Muscle of leg (tissue), 16 donors: ENCODE measurements at places on chromosomes 2 and 18.

DNA sequence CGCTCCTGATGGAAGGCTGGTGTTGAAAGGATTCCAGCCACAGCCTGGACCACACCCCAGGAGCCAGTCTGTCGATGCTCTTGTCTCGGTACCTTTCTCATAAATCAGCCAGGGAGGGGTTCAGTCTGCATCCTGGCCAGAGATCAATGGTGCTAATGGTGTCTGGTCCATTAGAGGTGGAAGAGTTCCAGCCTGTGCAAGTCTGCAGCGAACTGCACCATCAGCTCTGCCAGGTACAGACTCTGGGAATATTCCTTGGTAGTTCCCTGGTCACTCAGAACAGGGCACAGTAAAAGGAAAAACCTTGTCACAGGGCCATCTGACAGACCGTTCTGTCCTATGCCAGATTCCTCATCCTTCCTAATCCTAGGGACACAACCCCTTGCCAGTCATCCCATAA, 164.3 kb downstream of the MTCL1 start:
- no peaks in the 10 kb centered on the region for H3K4me1 ChIP-seq
- no peak overlapping the region for H3K27ac ChIP-seq
- no peak for DNase-seq
- H3K27me3 ChIP-seq: peaks cover 1% of the 10 kb centered on the region

DNA sequence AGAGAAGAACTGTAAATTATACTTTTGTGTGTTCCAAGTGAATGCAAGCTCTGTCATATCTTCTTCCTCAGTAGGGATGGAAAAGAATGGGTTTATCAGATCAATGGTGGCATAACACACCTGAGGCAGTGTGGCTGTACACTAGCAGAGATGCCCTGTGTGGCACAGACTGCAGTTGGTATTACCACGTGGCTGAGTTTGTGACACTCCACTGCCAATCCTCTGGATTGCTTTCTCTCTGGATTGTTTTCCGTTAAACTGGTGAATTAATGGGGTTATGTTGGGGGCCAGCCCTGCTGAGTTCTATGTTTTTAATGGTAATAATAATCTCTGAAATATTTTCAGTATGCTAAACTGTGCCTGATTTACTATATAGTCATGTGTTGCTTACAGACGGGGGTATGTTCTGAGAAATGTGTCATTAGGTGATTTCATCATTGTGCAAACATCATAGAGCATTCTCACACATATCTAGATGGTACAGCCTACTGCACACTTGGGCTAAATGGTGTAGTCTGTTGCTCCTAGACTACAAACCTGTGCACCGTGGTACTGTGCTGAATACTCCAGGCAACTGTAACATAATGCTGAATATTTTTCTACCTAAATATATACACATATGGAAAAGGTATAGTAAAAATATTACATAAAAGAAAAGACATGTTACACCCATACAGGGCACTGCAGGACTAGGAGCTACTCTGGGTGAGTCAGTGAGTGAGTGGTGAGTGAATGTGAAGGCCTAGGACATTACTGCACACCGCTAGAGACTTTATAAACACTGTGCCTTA, 84.7 kb upstream of the ST6GAL2 start:
- H3K4me3 ChIP-seq: no peak overlapping the region
- DNase-seq: no peak
- H3K27ac ChIP-seq: no peak overlapping the region
- H3K4me1 ChIP-seq: no peaks in the 10 kb centered on the region
- H3K36me3 ChIP-seq: no peaks in the 10 kb centered on the region

GRCh38 chr2:118823633-118824032, 23.8 kb downstream of the EN1 start:
- no peaks in the 10 kb centered on the region for H3K36me3 ChIP-seq
- H3K27me3 ChIP-seq: peaks cover 7% of the 10 kb centered on the region
- DNase-seq: peak; percentile 44
- H3K4me1 ChIP-seq: peaks cover 6% of the 10 kb centered on the region
- H3K27ac ChIP-seq: no peak overlapping the region
- no peak overlapping the region for H3K4me3 ChIP-seq

DNA sequence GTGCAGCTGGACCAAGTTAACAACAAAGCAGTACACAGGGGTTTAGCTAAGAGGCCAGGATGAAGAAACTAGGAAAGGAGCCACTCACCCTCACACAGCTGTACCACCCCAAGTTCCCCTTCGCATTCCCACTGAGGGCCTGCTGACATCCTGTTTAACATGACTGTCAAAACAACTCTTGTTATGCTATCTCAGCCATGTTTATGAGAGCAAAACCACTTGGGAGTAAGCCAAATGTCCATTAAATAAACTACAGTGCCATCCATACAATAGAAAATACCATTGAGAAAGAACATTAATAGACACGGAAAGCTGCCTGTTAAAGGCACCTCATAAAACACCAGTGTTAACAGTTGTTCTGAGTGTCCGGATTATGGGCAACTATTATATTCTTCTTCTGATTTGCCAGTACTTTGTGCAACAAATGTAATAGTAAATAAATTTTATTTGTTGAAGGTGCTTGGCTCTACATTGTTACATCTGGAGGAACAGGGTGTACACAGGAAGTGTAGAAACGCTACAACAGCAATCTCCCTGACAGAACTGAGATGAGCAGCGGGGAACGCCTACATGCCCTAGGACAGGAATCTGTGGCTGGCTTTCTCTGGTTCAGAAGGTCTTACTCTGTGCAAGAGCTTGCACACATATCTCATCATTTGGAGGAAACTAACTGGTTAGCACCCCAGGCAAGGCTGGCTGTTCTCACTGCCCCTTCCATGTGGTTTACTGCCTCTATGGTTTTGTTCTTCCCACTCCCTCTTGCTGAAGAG, 85.6 kb downstream of the EHD3 start:
- H3K27ac ChIP-seq: peak overlapping the region; percentile 3
- H3K27me3 ChIP-seq: no peaks in the 10 kb centered on the region
- H3K4me3 ChIP-seq: no peak overlapping the region
- DNase-seq: peak; percentile 61
- H3K36me3 ChIP-seq: no peaks in the 10 kb centered on the region

- H3K4me3 ChIP-seq: no peak overlapping the region
- H3K27me3 ChIP-seq: no peaks in the 10 kb centered on the region
- H3K27ac ChIP-seq: no peak overlapping the region
These were observed 91.9 kb downstream of the PPP1R1C start for GRCh38 chr2:182077448-182078142.

DNA sequence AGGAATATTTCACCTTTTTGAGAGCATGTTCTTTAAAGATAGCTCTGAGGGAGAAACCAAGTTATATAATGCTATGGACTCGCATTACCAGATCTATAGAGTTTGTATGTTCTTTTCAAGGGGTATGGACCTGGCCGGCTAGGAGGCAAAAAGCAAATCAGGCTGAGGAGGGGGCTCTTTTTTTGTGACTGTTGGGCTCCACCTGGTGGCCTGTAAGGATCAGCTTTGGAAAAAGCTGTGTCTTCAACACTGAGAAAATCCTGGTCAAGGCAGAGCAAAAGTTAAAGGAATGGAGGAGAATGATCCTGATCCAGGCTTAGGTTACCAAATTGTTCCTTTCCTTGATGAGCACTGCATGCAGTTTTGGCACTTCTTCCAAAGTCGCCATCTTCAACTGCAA, 180.5 kb downstream of the DIS3L2 start:
- H3K27ac ChIP-seq: no peak overlapping the region
- no peaks in the 10 kb centered on the region for H3K4me1 ChIP-seq
- no peaks in the 10 kb centered on the region for H3K36me3 ChIP-seq
- peak; percentile 68 for DNase-seq
- no peaks in the 10 kb centered on the region for H3K27me3 ChIP-seq

GRCh38 chr18:658001-658946, 821 bp downstream of the TYMS start:
- H3K4me1 ChIP-seq: peaks cover 3% of the 10 kb centered on the region
- peak overlapping the region; percentile 53 for H3K27ac ChIP-seq
- H3K36me3 ChIP-seq: peaks cover 14% of the 10 kb centered on the region
- peak overlapping the region; percentile 75 for H3K4me3 ChIP-seq
- no peaks in the 10 kb centered on the region for H3K27me3 ChIP-seq

GRCh38 chr2:64469261-64469660, 15.3 kb downstream of the LGALSL start:
- H3K4me3 ChIP-seq: no peak overlapping the region
- H3K27me3 ChIP-seq: no peaks in the 10 kb centered on the region
- H3K4me1 ChIP-seq: peaks cover 2% of the 10 kb centered on the region
- DNase-seq: no peak

DNA sequence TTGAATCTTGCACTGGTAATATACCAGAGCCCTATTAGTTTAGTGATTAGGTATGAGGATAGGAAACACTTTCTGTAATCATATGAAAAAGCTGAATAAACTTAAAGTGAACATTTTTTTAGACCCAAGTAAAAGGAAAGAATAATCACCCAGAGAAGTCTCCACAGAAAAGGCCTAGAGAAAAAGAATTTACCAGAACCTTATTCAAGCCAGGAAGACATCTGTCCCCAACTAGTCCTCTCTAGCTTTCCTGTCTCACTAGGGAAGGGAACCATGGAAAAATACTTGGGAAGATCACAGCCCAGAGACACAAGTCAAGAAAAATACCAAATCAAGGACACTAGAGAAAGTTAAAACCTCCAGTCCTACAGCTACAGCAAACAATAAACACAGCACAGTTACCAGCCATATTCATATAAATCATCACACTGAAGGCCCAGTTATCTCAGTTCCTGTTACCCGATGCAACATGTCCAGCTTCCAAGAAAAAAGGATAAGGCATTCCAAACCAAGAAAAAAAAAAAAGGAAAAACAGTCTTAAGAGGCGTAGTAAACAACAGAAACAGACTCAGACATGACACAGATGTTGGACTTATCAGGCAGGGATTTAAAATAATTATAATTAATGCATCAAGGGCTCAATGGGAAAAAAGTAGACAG, 461.5 kb downstream of the IRS1 start:
- no peak overlapping the region for H3K27ac ChIP-seq
- no peak overlapping the region for H3K4me3 ChIP-seq
- no peak for DNase-seq
- H3K36me3 ChIP-seq: no peaks in the 10 kb centered on the region
- no peaks in the 10 kb centered on the region for H3K27me3 ChIP-seq

DNA sequence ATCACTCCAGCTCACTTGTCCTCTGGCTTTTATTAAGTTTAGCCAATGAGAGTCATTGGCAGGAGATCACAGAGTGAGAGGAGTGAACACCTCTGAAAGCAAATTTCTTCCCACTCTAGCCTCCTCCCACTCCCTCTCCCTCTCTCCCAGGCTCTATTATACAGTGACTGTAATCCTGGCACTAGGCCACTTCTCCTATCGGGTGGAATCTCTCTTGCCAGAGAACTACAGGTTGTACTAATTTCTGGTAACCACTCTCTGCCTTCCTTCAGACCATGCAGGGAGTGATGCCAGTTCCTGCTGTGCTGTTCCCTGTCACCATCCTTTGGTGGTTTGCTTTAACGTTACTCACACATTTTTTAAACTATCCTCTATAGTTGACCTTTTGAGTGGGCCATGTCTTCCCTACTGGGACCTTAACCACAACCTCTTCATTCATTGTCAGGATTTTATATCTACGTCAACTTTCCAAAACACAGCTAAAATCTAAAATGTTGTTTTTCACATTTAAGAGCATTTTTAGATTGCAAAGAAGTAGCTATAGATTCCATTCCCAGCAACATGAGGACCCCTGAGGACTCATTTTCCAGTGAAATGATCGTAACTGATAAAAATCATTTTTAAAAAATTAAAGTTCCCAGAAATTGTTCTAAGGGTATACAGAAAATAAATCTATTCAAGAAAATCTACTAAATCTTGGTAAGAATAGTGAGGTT, 217.1 kb downstream of the MREG start:
- no peaks in the 10 kb centered on the region for H3K36me3 ChIP-seq
- no peaks in the 10 kb centered on the region for H3K27me3 ChIP-seq
- H3K4me3 ChIP-seq: no peak overlapping the region
- DNase-seq: peak; percentile 61
- peak overlapping the region; percentile 62 for H3K27ac ChIP-seq

DNA sequence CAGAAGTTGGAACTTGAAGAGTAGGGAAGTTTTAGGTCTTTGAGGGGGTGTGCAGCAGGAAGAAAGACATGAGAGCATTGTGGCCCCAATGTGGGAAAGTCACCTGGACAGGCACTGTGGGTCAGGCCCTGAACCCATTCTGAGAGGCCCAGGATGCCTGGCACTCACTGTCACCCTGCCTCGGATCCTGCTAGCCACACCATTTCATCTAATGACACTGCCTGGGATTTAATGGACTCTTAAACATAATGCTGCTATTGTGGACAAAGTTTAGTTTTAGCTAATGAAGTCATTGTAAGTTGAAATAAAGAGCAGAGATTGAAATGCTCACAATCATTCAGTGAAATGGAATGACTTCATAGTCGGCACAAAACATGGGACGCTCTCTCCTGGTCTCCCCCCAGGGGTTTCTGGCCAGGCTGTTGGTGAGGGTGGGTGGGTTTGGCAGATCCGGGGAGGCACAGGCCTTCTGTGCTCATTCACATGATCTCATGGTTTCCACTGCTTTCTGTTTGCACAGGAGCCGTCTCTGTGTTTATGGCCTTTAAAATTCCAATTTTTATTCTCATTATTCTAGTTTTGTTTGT, 141.8 kb upstream of the KLHL29 start:
- no peak overlapping the region for H3K4me3 ChIP-seq
- peaks cover 14% of the 10 kb centered on the region for H3K4me1 ChIP-seq
- H3K36me3 ChIP-seq: no peaks in the 10 kb centered on the region
- peak overlapping the region; percentile 53 for H3K27ac ChIP-seq

DNA sequence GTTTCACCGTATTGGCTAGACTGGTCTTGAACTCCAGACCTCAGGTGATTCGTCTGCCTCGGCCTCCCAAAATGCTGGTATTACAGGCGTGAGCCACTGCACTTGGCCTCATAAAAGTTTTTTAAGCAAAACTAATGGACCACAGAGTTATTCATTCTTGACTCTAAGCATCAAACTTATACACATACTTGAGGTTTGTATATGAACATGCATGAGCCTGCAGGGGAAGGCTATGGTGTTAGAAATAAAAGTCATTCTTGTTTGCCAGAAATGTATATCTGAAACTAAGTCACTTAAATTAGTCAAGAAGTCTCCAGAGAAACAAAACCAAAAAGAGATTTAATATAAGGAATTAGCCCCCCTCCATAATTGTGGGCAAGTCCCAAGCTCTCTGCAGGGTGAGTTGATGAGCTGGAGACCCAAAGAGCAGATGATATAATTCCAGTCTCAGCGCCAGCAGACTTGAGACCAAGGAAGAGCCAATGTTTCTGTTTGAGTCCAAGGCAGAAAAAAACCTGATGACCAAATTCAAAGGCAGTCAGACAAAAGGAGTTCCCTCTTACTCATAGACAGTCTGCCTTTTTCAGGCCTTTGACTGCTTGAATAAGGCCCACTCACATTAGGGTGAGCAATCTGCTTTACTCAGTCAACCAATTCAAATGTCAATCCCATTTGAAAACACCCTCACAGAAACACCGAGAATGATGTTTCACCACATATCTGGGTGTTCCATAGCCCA, 69.0 kb upstream of the DSG1 start:
- no peaks in the 10 kb centered on the region for H3K4me1 ChIP-seq
- H3K4me3 ChIP-seq: no peak overlapping the region
- H3K36me3 ChIP-seq: no peaks in the 10 kb centered on the region

- peaks cover 3% of the 10 kb centered on the region for H3K4me1 ChIP-seq
- no peaks in the 10 kb centered on the region for H3K27me3 ChIP-seq
- H3K36me3 ChIP-seq: peaks cover 31% of the 10 kb centered on the region
These were observed 47.0 kb downstream of the UGP2 start for GRCh38 chr2:63888490-63889402.

GRCh38 chr2:241460631-241461030, 47.8 kb downstream of the STK25 start:
- no peak overlapping the region for H3K27ac ChIP-seq
- peaks cover 2% of the 10 kb centered on the region for H3K36me3 ChIP-seq
- peaks cover 33% of the 10 kb centered on the region for H3K4me1 ChIP-seq
